A673 (cell line): ENCODE measurements at places on chromosomes 16 and 17.

GRCh38 chr16:88469615-88470395, 16.7 kb downstream of the ZFPM1 start:
- no peak for DNase-seq

DNA sequence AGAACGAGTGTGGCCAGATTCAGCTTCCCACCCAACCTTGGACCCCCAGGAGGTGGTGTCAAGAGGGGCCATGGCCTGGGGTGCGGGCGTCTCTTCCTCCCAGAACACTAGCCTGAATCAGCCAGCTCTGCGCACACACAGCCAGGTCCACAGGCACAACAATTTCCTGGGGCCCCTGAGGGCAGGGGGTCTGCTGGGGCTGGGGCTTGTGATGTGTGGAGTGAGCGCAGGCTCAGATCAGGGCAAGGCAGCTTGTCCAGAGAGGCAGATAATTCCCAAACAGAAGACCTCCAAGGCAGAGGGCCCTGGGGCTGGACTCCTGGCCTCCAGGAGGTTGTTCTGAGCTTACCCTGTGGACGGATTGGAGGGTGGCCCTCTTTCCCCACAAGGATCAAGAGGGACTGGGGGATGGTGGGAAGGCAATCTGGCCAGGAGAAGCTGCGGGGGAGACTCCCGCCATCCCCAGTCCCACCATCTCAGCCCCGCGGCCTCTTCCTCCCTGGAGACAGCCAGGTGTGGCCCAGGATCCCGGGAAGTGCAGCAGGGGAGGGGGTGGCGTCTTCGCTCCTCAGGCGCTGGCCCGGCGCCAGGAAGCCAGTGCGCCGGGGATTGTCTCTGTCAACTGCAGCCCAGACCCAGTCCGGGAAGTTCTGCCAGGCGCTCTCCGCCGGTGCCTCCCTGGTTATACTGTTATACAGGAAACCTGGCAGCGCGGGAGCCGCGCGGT, 52.0 kb upstream of the AMZ2 start:
- DNase-seq: no peak

DNA sequence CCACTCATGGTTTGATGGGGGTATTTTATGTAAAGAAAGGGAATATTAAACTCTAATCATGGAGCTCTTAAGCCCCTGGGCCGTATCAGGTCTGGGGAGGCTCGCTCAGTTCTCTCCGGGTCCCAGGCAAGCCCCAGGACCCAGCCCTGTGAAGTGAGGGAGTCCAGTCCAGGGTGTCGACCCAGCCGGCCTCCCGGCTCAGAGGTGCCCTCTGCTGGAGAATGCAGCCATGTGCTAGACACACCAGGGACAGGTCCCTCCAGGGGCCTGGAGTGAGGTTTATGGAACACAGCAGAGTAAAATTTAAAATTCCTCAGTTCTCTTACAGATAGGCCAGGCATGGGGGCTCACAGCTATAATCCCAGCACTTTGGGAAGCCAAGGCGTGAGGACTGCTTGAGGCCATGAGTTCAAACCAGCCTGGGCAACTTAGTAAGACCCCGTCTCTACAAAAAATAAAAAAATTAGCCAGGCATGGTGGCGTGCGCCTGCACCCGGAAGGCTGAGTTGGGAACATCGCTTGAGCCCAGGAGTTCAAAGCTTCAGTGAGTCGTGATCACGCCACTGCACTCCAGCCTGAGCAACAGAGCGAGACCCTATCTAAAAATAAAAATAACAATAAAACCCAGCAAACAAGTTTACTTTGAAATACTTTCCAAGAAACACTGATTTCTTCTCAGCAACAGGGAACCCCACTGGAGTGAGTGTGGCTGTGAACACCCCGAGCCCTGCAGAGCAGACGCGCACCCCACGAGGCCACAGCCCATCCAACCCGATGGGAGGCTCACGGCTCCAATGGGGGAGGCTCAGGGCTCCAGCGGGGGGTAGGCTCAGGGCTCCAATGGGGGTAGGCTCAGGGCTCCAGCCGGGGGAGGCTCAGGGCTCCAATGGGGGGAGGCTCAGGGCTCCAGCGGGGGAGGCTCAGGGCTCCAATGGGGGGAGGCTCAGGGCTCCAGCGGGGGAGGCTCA, 72.2 kb downstream of the ZNF778 start:
- DNase-seq: peak; percentile 76

- DNase-seq: no peak
Observed at GRCh38 chr17:5718726-5719125, 134.4 kb upstream of the NLRP1 start.

- DNase-seq: no peak
Observed at GRCh38 chr16:51166541-51166940, 15.5 kb upstream of the SALL1 start.

DNA sequence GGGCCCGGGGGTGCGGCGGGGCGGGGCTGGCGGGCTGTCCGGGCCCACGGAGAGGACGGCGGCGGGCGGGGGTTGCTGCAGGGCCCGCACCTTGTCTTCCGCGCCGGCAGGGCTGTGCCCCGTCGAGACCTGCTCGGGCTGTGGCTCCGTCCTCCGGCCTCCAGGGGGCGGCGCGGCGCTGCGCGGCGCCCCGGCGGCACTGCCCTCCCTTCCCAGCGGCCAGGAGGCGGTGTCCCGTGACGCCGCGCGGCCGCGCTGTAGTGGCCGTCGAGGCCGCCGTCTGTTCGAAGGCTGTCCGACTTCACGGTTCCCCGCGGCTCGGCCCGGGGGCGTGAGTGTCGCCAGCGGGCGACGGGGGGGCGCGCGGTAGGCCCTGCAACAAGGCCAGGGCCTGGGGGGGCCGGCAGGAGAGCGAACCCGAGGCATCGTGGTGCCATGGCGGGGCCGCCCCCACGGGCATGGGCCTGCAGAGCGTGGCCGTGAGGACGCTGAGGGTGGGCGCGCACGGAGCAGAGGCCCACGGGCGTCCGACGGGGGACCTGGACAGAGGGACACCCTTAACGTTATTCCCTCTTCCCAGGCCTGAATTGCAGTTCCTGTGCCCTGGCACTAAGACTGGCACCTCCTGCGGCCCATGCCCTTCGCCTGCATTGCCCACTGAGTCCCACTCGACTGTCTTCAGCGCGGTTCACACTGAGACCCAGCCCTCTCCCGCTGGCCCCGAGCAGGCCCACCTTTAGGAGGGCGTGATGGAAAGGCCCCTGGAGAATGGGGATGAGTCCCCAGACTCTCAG, at the start of gene PLEKHG4:
PLEKHG4 (plus strand) TSS at position 237 of the 794 bp plus-strand sequence; CDS start at position 750, 513 bp downstream.
- DNase-seq: peak; percentile 87

DNA sequence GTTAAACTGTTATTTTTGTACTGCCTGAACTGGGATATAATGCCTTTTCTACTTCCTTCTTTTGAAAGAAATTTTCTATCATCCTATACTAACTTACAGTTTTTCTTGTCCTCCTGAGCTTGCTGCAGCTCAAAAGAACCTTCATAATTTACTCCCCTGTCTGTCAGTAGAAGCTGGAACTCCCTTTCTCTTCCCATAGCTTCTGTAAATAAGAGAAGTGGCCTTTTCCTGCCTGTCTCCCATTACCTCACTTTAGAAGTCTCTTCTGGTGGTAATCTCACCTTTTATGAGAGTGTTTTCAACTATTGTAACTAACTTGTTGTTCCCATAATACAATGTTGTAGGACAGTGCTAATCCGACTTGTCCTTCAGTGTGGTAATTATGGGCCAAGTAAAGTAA, 246.7 kb upstream of the TBX2 start:
- no peak for DNase-seq

GRCh38 chr17:6478486-6478885, 34.2 kb downstream of the PIMREG start:
- DNase-seq: no peak

GRCh38 chr17:3761918-3762380, 38.2 kb downstream of the HASPIN start:
- no peak for DNase-seq

- peak; percentile 81 for DNase-seq
Observed at GRCh38 chr16:55470533-55471371, 8.2 kb upstream of the MMP2 start.

DNA sequence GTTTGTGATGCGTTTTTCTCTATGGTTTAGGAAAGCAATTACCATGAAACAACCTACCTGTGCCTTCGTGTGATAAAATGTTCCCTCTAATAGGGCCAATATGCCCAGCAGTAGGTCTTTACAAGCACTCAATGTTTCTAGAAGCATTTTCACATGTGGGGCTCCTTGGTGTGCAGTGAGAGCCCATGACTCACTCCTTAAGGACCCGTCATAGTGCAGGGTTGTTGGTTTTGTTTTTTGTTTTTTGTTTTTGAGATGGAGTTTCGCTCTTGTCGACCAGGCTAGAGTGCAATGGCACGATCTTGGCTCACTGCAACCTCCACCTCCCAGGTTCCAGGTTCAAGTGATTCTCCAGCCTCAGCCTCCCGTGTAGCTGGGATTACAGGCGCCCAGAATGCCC, 31.1 kb upstream of the ZFP90 start:
- no peak for DNase-seq

DNA sequence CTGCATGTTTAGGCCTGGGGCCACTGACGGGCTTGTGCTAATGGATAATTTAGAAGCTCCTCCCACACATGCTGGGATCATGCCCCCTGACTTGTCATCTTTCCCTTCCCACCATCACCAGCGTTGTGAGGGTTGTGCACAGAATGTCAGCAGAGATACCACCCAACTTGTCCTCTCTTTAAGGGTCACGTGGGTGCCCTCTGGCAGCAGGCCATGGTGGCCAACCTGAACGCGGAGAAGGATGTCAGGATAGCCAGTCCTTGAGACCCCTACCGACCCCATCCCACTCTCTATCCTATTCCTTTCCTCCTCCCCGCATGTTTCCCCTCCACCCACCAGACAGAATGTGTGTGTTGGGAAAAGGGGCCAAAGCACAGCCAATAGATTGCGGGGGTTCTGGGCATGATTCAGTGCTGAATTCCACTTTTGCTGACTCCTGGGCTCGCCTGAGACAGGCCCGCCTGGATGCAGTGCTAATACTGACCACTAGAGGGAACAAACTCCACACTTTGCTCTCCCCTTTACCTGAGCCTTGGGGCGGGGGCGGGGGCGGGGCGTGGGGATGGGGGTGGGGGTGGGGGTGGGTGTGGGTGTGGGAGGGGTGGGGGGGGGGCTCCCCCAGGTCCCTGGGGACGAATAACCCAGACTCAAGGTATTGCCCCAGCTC, at the start of gene GH2:
GH2 (minus strand) TSS at position 10 of the 667 bp plus-strand sequence. CDS start 143 bp downstream, outside the sequence.
- DNase-seq: peak; percentile 59

GRCh38 chr17:41483991-41484826, 3.3 kb upstream of the KRT35 start:
- DNase-seq: no peak

DNA sequence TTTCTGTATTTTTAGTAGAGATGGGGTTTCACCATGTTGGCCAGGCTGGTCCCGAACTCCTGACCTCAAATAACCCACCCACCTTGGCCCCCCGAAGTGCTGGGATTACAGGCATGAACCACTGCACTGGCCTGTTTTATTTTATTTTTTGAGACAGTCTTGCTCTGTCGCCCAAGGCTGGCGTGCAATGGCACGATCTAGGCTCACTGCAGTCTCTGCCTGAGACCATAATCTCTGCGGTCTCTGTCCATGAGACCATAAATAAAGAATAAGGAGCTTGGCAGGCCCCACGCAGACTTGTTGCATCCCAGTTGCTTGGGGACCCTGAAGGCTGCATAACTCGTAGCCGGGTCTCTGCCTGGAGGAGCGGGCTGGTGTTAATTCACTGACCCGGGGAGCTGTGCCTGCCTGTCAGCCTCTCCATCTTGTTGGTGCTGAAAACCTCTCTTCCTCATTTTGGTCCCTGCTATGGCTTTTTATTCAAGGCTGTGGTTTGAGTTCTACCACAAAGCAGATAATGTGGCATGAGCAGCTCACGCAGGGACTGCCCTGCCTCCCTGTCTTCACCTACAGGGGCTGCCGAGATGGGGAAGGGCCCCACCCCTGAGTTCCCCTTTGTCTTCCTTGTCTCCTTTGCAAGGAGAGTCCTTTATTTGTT, 82.1 kb downstream of the MSI2 start:
- DNase-seq: no peak

DNA sequence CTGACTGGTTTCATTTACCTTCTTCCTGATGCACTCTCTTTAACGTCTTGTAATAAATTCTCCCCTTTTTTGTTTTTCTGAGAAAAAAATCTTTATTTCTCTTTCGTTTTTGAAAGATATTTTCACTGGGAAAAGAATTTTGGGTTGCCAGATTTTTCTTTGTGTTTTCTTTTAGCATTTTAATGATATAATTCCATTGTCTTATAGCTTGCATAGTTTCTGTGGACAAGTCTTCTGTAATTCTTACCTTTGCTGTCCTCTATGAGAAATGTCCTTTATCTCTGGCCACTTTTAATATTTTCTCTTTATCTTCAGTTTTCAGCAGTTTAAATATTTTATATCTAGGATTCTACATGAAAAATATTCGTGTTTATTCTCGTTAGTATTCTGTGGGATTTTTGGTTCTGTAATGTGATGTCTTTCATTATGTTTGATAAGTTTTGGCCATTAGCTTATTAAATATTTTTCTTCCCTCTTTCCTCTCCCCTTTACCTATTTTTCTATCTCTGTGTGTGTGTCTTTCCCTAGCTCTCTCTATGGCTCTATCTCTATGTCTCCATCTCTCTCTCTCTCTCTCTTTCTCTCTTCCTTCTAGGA, 236.5 kb downstream of the C16orf95 start:
- no peak for DNase-seq

DNA sequence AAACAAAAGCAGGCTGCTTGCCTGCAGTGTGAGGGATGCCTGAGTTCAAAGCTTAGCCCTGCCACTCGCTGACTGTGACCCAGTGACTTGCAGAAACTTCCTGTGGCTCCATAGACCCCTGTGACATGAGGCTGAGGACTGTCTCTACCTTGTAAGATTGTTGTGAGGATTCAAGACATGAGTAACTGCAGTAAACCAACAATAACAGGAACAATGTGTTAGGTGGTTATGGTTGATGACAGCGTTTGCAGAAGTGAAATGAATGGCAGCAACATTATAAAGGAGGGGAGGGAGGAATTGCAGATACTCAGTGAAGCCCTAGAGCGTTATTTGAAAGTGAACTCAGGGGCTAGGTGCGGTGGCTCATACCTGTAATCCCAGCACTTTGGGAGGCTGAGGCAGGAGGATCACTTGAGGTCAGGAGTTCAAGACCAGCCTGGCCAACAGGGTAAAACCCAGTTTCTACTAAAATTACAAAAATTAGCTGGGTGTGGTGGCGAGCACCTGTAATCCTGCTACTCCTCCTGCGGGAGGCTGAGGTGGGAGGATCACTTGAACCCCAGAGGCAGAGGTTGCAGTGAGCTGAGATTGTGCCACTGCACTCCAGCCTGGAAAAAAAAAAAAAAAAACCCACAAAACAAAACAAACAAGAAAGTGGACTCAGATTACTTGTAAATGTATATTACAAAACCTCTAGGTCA, 33.5 kb upstream of the EMP2 start:
- DNase-seq: no peak

DNA sequence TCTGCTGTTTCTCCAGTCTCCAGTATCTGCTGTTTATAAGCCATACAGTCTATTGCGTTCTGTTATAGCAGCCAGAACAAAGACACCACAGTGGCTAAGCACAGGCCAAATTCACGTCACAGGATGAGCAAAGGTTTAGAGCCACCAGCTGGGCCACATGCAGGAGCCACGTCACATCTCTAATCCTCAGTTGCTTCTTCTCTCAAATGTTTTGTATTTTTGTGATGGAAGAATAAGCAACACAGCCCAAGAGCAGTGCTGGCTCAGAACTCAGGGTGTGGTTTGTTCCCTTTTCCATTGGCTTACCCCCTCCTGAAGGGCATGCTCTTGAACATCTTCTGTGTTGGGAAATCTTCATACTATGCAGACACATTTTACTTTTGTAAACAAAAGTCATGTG, 309.4 kb upstream of the CDH5 start:
- no peak for DNase-seq

- DNase-seq: no peak
Observed at GRCh38 chr16:51114382-51114781, 36.7 kb downstream of the SALL1 start.

- DNase-seq: no peak
Observed at GRCh38 chr16:86557587-86557986, 2.6 kb upstream of the MTHFSD start.
